ENCODE measurements at places on chromosomes 5 and 9.

- peak; percentile 45 for DNase-seq
These were observed 596 bp upstream of the ADAMTS6 start for GRCh38 chr5:65482296-65482735.

DNA sequence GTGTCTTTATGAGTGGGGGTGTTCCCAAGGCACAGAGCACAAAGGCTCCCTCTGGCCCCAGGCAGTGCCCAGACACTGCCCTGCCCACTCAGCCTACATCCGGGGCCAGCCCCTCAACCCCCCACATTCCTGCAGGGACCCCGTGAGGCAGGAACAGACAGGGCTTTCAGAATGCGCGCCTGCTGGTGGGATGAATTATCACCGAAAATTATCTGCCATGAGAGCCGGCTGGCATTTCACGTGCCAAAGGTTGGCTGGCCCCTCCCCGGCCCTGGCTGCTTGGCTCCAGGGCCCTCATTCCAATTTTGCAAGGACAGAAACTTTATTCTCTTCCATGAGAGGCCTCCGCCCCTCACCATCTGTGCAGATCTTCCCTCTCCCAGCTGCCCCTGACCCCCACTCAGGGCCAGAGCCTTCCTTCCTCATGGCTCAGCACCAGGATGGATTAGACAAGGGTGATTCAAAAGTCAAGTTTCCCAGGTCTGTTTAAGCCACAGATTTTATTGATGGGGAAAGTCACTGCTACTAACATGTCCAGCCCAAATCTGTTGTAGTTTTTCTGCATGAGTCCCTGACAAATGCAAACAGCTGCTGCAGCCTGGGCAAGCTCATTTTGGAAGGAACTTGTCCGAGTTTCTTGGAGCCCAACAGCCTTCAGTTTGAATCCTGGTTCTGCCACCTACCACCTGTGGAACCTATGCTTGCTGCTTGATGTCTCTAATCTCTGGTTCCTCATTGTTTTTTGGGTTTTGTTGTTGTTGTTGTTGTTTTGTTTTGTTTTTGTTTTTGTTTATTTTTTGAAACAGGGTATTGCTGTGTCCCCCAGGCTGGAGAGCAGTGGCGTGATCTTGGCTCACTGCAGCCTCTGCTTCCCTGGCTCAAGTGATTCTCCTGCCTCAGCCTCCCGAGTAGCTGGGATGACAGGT, 32.3 kb upstream of the WDR38 start:
- DNase-seq = no peak

DNA sequence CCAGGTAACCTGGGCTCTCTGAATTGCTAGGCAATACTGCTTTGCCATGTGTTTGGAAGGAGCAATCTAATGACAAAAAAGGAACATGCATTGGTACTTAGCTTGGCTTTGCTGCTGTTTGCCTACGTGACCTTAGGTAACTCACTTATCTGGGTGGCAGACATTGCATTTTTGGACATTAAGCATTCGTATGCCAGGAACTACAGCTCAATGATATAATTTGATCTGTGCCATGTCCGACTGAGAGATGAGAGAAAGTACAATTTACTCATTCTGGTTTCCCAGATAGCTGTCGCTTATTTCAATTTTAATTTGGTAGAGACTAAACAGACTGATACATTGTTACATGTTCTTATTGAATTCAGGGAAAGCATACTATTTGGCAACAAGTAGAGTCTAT, 63.2 kb upstream of the FRRS1L start:
- DNase-seq = no peak

DNA sequence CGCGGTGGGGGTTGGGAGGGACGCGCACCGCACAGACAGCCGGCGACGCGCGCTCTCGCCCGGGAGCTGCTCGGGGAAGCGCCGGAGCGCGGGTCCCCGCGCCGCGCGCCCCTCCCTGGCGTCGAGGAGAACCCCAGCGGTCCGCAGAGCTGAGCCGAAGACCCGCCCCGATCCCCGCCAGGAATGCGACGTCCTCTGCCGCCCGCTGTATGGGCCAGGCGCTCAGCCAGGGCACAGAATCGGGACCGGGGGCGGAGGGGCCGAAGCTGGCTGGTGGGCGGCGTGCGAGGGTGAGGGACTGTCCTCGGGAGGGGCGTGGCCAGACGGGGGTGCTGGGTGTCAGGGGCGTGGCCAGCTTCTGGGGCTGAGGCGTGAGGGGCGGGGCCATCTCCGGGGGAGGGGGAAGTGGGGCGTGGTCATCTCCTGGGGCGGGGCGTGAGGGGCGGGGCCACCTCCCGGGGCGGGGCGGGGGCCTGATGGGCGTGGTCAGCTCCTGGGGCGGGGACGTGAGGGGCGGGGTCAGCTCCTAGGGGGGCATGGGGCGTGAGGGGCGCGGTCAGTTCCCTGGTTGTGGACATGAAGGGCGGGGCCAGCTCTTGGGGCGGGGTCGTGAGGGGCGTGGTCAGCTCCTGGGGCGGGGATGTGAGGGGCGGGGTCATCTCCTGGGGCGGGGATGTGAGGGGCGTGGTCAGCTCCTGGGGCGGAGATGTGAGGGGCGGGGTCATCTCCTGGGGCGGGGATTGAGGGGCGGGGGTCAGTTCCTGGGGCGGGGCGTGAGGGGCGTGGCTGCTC, 965 bp downstream of the PTGDS start:
- no peak for DNase-seq

- DNase-seq = no peak
These were observed 2.4 kb upstream of the ZSWIM6 start for GRCh38 chr5:61329550-61330128.
